Activated CD4-positive, alpha-beta T cell treated with anti-CD3 and anti-CD28 coated beads, Interleukin-2, amount 50 U/mL, for 48 hours (primary cell): ENCODE measurements at places on chromosomes 4 and X.

DNA sequence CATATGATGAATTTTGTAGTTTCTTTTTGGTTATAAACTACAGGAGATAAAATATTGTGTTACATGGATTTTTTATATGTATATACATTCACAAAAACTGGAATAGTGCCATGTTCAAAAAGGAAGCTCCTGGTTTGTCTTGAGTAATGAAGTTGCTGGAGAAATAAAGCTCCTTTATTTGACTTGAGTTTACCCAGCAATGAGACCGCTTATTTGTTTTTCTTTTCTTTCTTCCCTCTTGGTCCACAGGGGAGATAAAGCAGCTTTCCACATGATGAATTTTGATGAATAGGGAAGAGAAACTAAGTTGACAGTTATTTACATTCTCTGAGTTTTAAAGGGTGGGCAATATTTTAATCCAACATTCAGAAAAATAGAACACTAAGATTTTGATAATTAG lies 176.5 kb downstream of the GPM6A start:
- DNase-seq: no peak

DNA sequence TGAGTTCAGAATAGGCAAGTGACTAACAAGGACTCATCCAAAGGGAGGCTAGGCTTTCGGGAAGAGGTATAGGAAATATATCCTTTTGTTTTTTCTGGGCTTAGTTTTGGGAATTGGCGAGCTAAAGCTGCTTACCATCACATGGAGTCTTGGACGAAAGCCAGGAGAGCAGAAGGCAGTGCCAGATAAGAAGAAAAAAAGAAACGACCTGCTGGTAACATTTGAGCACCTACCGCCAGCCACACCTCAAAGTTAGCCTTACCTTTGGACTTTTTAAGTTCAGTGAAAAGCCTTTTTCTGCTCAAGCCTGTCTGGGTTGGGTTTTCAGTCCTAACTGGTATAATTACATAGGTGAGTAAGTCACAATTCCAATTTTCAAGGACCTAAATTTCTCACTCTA lies 85.1 kb upstream of the LCORL start:
- no peak for DNase-seq

- no peak for DNase-seq
Observed at GRCh38 chr4:24924309-24924781, 11.5 kb upstream of the CCDC149 start.

DNA sequence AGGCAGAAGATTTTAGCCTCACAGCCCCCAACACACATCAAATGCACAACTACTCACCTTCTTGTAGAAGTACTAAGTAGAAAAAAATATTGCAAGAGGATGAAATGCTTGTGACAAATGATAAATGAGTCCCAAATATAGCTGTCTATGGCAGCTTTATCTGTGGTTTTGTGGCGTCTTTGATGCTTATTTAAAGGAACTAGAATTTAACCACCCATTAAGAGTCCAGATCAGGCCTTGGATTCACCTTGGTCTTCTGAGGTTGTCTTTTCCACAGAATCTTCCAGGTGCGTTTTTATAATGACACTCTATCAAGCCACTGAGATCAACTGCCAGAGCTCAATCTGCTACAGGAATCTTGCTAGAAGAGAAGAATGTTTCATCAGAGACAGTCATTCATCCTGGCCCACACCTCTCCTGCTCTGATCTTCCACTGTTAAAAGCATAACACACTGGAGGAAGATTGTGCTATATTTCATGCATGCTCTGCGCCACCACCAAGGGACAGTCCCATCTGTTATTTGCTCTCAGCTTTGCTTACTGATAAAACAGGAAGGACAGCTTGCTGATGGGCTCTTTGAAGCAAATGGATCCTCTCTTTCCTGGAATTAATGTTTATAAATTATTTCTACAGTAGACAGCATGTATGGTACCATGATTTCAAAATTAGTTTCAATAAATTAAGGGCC lies 144.1 kb downstream of the SLC7A11 start:
- DNase-seq: no peak

DNA sequence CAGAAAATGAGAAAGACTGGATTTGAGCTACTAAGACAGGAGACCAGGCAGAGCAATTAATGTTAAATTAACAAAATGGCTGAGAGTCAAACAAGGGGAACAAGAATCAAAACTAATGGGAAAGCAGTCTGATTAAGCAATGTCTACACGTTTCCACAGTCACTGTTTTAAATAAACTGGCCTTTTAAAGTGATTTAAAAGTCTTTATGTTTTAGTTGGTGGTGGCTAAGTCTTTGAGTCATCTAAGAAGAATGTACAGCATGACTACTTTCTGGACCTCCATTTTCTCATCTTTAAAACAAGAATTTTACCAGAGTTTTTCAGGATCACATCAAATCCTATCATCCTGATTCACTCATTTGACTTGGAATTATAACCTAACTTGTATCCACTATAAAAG lies 233.8 kb downstream of the ENOX2 start:
- no peak for DNase-seq

- no peak for DNase-seq
Observed at GRCh38 chr4:52203351-52203750, 152.2 kb downstream of the SPATA18 start.

DNA sequence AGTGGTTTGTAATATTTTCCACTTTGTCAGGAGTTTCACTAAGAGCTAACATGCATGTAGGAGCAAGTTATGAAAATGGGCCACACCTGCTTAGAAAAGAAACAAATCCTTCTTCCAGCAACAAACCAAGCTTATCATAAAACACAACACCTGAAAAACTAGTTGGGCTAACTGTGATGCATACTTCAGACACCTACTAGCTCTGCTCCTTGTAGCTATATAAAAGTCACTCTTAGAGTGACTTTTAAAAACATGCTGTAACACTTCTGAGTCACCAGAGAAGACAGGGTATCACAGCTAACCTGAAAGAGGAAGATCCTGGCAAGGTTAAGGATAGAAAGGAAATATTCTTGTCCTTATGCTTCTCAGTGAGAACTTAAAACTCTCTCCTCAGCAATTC lies 3.6 kb upstream of the SLAIN2 start:
- no peak for DNase-seq

GRCh38 chr4:57147335-57148060 lies 37.3 kb upstream of the IGFBP7 start:
- no peak for DNase-seq

- no peak for DNase-seq
Observed at GRCh38 chr4:119132306-119132705, 3.3 kb upstream of the MYOZ2 start.

DNA sequence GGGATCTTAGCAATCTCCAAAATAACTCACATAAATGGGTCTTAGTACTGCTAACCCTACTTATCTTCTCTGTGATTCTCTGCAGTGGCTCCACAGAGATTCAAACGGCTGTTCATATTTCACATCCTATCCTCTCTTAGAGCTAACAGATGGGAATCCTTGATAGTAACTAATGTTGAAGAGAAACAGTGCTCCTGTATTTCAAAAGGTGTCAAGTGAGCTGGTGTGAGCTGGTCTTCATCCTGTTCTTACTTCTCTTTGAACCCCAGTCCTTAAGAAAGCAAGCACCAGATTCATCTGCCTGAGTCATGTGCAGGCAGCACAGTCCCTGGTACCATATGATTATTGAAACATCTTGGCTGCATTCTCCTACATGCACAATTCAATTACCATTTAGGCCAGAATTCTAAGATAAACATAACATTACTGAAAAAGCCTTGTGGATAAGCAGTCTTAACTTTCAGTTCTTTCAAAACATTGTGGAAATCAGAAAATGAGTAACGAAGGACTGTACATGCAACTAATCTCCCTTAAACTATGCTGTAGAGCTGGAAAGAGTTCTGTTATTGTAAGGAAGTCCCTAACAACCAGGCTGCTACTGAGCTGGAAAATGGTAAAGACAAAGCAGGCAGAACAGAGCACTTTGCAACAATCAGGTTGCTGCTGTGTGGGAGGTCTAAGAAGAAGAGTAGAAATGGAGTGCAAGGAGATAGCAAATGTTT lies 153.1 kb downstream of the NPNT start:
- DNase-seq: no peak

- no peak for DNase-seq
Observed at GRCh38 chrX:7073336-7073735, 74.2 kb upstream of the STS start.

DNA sequence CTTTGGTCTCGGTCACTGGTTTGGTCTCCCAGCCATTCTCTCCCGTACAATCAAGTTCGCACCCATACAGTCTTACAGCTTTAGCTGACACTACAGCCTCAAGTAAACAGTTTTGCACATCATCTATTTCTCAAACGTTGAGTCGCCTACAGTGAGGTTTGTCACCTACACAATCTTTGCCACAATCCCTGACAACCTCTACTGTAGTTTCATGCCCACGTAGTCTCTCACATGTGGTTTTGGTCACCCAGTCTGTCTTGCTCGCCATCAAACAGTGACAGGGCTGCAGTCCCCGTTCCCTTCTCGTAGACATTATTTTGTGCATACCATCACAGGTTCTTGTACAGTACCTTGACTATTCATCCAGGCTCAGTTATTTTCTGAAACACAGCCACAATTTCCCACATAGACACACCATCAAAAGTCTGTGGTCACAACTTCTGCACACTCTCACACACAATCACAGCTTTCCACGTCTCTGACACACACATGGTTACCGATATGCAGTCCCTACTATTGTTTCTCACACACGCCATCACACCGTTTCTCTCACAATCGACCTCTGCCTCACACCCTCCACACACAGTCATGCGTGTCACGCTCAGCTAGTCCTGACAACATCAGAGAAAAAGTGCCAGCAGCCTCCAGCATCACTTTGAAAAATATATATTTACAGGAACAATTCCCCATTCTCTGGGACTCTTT lies 5.3 kb upstream of the CFP start:
- peak; percentile 24 for DNase-seq

- DNase-seq: no peak
Observed at GRCh38 chrX:153903991-153904957, at the start of gene AVPR2. Gene AVPR2 (plus strand): TSS chrX:153904673. CDS start chrX:153905146, 473 bp downstream.

DNA sequence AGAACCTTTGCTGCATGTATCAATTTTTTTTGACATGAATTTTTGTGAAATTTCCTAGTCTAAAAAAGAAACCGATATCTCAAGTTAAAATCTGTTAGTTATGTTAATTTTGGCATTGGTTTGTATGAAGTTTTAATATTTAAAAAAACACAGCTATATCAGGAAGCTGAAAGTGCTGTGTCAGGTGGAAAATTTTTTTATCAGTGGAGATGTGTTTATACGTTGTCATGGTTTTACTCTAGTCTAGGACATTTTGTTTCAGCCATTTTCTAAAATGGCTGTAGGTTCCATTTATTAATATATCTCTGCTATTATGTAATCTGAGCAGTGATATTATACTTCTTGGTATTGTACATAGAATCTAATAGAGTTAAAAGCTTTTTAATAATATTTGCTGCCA lies 34.2 kb downstream of the OCRL start:
- DNase-seq: no peak

DNA sequence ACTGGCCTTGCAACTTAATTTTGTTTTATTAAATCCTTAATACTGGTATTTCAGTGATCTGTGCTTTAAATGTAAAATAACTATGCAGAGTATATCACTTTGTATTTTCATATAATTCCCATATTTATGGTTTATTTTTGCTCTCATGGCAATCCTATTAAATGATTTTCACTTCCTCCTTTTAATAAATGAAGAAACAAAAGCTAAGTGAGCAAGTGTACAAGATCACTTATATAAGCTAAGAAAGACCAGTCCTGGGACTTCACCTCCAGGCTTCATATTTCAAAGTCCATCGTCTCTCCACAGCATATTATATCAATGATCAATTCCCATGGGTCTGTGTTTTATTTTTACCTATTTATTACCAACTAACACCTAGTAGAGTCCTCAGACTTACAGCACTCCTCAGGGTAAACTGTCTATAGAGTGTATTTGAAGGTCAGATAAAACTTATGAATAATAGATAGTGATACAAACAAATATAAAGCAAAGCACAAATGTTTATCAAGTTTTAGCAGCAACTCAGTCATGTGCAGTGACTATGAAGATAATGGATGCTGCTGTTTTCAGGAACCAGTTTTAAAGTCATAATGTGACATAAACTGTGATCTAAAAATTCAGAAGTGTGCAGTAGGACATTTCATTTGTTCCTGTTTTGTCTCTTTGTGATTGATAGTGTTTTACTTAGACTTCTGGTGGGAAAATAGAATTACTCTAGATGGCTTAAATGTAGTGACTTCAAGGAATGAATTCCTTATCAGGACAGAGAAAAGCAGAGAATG lies 56.8 kb downstream of the ARHGAP24 start:
- no peak for DNase-seq

DNA sequence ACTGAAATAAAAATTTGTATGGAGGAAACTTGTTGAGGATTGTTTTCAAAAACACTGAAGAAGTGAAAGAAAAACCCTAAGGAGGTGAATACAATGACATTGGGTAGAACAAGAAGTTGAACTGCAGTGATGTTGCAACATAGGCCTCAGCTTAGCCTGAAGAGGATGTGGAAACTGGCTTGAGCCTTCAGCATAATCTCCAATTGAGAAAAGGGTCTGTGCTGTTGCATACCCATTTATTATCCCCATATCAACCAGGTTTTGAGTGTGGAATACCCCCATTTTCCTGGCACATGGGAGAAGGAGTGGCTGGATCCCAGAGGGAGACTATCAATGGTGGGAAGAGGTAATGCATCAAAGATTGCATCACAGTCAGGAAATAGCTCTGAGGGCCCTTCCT lies 695.0 kb upstream of the HS3ST1 start:
- DNase-seq: no peak

DNA sequence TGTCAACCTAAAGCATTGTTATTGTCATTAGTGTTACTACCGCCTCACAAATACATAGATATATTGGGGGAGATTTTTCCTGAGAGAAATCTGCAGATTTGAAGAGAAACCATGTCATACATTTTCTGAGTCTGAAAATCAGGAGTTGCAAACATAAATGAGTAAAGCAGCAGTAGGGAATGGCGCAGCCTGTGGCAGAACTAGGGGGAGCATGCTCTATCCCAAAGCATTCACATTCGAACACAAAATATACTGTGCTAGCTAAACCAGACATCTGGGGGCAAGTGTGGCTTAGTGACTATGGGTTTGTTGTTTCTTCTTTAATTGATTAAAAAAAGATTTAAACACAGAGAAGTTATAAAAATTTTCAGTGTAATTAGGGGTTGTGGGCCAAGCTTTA lies 83.2 kb downstream of the CPE start:
- no peak for DNase-seq

- DNase-seq: no peak
Observed at GRCh38 chr4:89558147-89558546, 250.5 kb upstream of the GPRIN3 start.

DNA sequence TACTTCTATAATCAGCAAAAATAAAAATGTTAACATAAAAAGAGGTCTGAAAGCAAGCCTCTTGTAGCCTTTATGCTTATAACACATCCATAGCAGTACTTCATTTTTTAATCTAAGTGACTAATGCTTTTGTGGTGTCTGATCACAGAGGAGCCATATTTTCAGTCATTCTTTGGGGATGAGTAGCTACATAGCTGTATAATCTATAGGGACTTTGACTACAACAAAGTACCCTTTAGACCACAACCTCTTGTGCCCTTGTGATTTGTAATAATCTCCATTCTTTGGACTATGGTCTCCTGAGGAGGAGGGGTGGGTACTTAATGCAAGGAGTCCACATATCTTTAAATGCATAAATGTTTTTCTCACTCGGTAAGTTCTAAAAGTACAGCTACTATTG lies 9.6 kb downstream of the DRP2 start:
- DNase-seq: no peak

- no peak for DNase-seq
Observed at GRCh38 chr4:36568575-36568974, 287.2 kb downstream of the DTHD1 start.
